ENCODE measurements at places on chromosomes 12 and 14.

DNA sequence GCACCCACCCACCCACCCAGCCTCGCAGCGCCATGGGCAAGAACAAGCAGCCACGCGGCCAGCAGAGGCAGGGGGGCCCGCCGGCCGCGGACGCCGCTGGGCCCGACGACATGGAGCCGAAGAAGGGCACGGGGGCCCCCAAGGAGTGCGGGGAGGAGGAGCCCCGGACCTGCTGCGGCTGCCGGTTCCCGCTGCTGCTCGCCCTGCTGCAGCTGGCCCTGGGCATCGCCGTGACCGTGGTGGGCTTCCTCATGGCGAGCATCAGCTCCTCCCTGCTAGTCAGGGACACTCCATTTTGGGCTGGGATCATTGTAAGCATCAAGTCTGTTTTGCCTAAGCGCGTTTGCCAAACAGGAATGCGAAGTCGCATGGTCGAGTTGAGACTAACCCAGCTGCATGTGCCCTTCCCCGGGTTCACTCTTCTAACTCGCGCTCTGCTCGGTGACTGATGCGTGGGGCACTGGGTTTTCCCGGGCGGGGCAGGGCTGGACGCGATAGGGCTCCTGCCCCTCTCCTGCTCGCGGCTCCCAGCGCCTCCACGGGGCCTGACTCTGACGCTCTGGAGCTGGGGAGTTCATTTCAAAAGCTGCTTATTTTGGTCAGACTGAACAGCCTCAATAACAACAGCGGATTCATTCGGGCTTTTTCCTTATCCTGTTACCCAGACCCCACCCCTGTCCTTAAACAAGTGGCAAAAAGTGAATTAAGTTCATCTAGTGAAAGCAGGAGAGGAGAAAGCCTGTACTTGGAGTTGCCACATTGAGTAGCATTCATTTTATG is 458 bp downstream of the SSPN start:
- DNase-seq, result no peak

- no peak for DNase-seq
Measured at GRCh38 chr12:1204581-1205121, 213.6 kb downstream of the ERC1 start.

DNA sequence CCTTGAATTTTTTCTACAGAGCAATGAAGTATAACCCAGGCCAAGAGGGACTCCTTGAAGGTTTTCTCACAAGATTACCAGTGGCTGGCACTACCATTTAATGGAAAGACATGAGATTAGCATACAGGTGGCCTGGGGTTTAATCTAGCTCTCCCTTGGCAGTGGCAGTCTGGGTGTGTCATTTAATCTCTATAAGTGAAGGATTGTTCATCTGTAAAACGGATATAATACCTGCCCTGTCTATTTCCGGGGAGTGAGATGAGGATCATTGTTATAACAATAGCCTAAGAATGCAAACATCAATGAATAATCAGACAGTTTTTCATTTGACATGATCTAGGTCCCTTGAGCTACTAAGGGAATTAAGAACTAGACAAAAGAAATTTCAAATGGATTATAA is 168.7 kb upstream of the CPNE8 start:
- no peak for DNase-seq

- no peak for DNase-seq
Measured at GRCh38 chr14:59022144-59022543, 166.3 kb upstream of the DAAM1 start.

GRCh38 chr12:109582636-109583035 is 9.0 kb downstream of the MVK start:
- DNase-seq, result no peak

DNA sequence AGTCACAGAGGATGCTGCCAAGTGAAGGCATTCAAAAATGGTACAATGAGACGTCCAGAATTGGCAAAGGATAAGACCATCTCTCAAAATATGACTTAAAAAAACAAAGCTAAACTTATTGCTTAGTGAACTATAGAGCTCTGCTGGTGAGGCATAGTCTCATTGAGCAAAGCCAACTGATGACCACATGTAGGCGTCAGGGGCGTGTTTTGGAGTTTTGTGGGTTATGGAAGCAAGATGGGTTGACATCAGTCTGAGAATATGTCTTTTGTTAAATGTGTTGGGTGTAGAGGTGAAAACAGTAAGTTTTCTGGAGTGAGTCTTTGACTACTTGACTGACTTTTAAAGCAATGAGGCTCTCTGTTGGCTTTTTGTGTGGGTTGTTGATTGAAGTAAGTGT is 47.2 kb downstream of the ATL1 start:
- no peak for DNase-seq
